Retina (tissue), 1 donor: ENCODE measurements at places on chromosomes 11 and 22.

- no peak for DNase-seq
Measured at GRCh38 chr11:2652333-2653197, 47.2 kb downstream of the KCNQ1OT1 start.

- DNase-seq: no peak
Measured at GRCh38 chr11:27161071-27161470, 120.5 kb downstream of the BBOX1 start.

GRCh38 chr22:31872209-31872608 lies 72.1 kb upstream of the YWHAH start:
- no peak for DNase-seq

DNA sequence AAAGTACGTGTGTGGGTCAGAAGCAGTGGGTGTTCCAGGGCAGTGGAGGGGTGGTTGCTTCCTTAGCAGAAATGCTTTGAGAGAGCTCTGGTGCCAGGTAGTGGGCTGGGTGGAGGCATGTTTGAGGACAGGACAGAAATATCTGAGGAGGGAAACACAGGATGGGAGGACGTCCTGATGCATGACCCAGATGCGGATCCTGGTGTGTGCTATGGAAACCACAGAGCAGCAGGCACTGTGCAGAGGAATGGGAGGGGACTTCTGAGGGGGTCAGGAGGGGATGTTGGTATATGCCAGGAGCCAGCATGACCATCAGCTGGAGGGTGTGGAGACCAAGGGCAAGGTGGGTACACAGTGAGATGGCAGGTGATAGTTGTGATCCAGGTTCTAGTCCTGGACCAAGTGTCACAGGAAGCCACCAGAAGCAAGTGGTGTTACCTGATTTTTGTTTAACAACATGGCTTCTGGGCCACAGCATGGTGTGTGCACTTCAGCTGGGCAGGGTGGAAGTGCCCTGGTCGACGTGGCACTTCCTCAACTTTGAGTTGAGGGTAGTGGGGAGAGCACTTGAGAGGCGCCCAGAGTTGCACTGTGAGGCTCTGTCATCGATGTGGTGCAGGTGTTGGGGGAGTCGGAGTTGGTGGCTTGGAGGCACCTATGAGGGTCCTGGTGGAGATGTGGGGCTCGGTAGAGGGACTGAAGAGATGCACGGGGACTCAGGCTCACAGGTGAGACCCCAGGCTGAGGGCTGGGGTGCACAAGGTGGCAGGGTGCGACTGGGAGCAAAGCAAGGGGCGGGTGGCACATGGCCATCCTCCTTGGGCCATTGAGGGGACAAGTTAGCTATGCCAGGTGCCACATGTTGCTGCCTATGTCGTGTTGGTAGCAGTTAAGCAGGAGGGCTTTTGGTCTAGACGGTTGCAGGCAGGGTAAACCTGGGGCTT lies 7.5 kb downstream of the DGCR8 start:
- DNase-seq: no peak

DNA sequence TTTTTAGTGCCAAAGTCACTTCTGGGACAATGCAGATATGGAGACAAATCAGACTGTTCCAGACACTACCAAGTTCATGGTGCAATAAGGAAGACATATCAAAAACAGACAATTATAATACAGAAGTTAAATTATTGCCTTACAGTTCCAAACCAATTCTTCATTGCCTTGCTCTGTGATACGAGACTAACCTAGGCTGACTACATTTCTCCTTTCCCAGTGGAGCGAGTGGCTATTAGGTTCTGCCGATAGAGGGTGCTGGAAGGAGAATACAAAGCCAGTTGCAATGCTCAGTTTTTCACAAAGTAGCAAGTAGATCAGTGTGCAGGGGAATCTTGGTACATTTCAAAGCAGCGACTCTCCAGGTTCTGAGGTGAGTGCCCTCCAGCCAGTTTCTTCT lies 67.8 kb downstream of the FAM168A start:
- DNase-seq: no peak

DNA sequence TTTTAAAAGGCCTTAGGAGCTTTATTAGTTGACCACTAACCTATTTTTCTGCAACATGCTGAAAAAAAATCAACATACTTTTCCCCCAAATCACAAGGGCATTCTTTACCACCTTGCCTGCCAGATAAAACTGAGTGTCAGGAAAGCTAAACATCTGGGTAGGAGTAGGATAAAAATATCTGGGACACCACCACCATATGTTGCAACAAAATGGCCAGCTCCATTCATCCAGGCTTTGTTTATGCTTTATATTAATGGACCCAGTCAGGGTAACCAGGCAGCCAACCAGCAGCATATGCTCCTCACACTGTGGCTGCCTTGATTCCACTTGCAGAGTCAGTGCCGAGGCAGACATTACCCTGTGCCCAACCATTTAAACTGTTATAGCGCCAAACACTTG lies 1024.5 kb downstream of the LRRC4C start:
- no peak for DNase-seq

GRCh38 chr11:74492974-74493790 lies at the start of gene LIPT2:
Gene LIPT2, minus strand, starts transcription at chr11:74493724. Its CDS starts 21 bp downstream, at chr11:74493703.
- peak; percentile 95 for DNase-seq

DNA sequence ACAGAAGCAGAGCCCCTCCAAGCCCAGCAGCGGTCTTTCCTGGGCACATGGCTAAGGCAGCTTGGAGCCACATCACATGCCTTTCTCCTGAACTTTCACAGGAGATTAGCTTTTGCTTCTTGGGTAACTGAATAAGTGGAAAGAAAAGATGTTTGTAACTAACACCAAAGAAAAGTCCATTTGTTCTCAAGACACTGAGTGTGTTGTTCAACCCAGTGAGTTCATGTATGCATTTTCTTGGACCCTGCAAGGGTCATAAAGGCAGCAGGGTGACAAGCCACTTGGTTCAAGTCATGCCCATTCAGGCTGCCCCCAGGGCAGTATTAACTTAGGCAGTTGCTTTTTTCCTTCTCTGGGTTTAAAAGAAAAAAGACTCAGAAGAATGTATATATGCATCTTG lies 203.4 kb downstream of the FAM76B start:
- DNase-seq: no peak

DNA sequence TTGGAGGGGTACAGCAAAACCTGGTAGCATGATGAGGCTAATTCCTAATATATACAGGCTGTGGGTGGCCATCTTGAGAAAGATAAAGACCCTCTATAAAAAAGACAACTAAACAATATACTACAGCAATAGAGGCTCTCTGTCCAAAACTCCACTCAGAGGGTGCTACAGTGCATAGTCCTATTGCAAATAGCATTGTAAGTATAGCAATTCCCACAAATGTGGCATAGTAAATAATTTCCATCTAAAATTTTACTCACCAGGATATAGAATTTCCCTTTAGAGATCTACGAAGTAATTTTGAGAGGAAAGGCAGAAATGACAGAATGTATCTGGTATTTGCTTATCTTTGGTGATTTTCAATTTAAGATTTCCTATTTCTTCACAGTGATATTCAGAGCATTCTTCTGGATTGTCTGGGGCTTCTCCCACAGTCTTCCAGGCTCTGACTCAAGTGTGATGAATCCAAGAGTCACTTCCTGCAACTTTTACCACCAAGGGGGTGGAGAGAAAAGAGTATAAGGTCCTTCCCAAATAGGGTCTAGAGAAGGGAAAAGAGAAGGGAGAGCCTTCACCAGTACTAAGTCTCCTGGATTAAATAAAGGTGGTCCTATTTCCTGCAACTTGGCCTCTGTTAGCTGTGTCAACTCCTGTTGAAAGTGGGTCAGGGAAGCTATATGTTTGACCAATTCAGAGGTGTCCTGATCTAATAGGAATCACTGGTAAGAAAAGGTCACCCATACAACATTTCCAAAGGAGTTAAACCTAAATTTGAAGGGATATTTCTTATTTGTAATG lies 1054.7 kb upstream of the CNTN5 start:
- DNase-seq: no peak

GRCh38 chr11:15901054-15901453 lies 455.3 kb downstream of the SOX6 start:
- DNase-seq: no peak

DNA sequence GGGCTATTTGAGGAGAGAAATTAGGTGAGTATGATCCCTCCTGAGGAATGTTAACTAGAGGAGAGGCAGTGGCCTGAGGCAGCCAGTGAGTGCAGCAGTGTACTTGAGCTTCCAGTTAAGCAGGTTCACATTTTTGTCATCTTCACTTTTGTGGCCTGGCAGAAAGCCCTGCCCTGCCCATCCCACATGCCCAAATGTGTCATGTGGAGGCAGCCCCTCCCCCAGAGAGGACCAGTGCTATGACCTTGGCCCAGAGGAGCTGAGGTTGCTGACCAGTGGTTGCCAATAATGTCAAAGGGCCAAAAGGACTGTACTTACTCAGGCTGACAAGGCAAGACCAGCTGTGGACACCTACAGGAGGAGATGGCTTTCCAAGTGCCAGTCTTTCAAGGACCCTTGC lies 17.6 kb upstream of the GRK2 start:
- DNase-seq: no peak

- no peak for DNase-seq
Measured at GRCh38 chr11:60194511-60194910, 11.6 kb upstream of the MS4A6A start.

- no peak for DNase-seq
Measured at GRCh38 chr11:10494636-10495463, 39.8 kb downstream of the AMPD3 start.

DNA sequence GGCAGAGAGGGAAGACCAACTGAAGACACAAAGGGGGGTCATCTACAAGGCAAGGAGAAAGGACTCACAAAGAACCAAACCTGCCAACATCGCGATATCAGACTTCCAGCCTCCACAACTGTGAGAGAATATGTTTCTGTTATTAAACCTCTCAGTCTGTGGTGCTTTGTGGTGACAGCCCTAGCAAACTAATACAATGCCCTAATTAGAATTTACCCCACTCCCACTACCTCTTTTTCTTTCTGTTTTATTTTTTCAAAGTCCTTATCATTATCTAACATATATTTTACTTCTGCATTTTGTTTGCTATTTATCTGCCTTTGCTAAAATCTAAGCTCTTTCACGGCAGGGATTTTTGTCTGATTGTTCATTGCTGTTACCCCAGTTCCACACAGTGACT lies 2.5 kb upstream of the OR52D1 start:
- DNase-seq: no peak
